ENCODE measurements at places on chromosomes 5 and 9.

DNA sequence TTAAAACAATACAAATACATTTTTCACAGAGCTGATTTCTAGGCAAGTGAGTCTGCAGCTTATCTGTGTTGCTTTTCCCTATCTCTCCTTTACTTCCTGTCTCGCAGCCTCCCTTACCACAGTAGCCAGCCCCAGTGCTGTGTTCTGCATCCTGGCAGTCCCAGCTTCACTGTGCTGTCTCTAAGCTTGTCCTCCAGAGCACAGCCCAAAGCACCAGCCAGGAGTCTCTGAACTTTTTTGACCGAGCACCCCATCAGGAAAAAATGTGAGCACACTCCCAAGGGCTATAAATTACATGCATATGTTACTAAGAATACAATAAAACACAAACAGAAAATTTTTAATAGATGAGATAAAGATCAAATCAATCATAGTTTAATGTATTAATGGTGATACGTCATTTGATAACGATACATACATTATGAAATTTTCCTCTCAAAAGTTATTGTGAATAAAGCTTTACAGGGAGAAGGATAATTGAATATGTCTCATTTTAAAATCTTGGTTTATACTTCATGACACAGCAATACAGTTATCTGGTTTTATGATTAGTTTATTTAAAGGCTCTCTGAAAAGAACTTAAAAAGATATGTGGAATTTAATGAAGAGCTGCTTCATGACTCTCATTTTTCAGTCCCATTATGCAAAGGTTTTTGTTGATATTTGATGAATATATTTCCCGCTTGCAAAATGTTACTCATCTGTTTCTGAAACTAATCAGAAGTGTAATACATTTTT is 7.3 kb upstream of the RHOBTB3 start:
- peak; percentile 61 for DNase-seq

GRCh38 chr5:118883362-118883761 is 105.0 kb downstream of the DTWD2 start:
- DNase-seq: no peak

DNA sequence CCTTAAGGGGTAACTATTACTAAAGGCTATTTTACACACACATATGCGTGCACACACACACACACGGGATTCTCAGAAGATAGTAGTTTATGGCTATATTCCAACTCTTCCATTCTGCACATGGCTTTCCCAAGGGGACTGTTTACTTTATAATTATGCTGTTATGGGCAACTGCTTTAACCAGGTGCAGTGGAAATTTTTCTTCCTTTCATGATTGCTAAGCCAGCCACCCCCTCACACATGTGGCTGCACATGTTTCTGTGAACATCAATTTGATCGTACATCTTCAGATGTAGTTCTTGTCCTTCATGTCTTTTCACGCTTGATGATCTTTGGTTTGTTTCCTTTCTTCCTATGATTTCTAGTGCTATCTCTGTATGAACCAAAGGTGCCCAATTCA is 37.0 kb downstream of the MRPS30 start:
- no peak for DNase-seq

GRCh38 chr5:161481922-161482321 is 64.6 kb downstream of the GABRB2 start:
- no peak for DNase-seq

GRCh38 chr9:123724211-123724796 is 205.6 kb downstream of the DENND1A start:
- peak; percentile 26 for DNase-seq

GRCh38 chr9:117092582-117092981 is 322.3 kb downstream of the ASTN2 start:
- no peak for DNase-seq

- DNase-seq: no peak
Measured at GRCh38 chr9:8157683-8158324, 358.2 kb upstream of the DMAC1 start.

DNA sequence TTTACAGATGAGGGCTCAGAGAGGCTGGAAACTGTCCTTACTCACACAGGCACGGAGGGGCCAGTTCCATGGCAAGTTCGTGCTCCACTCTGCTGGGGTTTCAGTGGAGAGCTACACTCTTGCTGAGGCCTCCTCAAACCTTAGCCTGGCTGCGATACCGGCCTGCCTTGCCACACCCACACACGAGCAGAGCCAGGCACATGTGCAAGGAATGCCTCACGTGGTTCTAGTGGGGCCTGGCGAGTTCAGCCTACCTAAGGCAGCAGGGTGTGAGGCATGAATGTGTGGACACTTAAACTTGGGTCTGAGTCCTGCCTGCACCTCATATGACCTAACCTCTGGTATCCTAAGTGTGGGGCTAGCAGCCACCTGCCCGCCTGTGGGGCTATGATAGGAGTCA is 21.5 kb upstream of the PRDM12 start:
- DNase-seq: no peak

DNA sequence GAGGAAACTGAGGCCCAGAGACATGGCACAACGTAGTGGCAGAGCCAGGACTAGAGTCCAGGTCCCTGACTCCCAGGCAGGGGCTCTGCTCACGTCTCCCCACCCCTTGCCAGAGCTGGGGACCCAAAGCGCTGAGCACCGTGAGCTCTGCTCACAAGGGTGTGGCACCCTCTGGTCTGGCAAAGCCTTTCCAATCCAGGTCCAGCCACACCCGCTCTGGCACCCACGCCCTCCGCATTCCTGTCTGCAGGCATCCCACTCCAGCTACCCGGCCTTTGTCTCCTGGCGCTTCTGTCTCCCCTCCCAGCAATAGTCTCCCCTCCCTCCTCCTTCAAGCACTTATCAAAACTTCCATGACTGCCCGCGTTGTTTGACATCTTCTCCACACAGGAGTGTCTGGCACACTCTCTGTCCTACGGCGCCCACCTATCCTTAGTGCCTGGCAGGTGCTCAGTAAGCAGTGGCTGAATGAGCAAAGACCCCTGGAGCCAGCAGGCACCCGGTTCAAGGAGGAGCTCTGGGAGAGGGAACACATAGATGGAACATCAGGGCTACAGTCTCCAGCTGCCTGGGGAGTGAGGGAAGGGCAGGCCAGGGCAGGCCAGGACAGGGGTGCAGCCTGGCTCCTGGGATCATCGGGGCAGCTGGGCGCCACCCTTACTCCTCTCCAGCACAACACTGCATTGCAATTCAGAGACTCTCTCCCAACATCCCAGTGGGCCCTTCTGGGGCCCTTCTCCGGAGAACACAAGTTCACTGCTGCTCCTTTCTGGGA is 12.0 kb downstream of the HIGD2A start:
- DNase-seq: no peak

- no peak for DNase-seq
Measured at GRCh38 chr9:89720696-89721175, 115.9 kb downstream of the GADD45G start.

DNA sequence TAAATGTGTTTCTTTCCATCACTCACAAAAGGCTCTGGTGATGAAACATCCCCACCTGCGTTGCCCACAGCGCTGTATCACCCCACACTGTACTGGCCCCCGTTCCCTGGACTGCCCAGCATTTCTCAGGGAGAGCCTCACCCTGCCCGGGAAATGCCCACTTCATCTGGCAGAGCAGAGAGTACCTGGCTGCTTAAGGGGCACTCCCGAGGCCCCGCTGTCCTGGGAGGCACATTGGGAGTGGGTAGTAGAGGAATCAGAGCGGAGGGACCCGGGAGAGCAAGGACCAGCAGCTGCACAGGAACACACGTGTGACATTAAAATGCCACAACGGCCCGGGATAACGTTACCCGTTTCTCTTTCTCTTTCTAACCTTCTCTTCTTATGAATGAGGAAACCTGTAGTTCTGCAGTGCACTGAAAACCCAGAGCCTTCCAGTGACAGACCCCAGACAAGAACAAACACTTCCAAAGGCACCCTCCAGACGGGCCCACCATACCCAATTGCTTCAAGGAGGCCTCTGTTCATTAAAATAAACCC is 110.0 kb downstream of the ROR2 start:
- DNase-seq: no peak

DNA sequence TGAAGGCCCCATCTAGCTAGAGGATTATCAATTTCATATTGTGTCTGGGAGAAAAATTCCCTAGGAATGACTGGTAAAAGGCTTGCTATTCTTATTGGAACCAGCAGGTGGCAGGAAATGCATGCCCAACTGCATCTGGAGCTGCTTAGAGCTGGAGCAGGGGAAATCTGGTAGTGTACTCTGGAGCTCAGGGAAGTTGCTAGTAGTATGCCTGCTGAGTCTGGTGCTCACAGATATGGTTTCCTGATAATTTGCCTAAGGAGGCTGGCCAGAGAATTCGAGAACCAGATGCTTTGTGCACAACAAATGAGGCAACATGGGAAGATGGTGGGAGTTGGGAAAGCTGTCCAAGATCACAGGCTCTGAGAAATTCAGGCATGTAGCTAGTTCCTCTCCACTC is 53.7 kb downstream of the G3BP1 start:
- DNase-seq: peak; percentile 48

DNA sequence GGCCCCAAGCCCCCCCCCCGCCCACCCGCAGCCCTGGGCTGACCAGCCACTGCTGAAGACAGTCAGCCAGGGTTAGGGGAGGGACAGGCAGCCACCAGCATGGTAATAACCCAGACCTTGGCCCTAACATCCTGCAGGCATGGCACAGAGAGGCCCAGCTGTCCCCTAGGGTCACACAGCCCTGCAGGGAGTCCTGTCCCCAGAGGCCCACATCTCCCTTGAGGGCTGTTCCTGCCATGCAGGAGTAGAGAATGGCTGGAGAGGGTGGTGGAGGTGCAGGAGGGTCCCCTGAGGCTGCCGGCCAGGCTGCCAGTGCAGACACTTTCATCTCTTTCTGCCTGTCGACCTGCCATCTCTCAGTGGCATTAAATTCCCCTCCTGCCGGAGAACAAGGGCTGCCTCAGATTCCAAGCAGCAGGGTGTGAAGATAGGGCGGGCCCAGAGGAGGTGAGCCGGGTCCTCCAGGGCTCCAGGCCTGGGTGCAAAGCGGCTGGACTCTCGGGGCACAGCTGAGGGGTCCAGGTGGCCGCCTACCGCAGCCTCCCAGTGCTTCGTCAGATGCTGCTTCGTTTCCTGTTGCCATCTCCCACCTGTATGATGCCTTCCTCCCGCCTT is 40.0 kb downstream of the CXXC5 start:
- DNase-seq: no peak

- no peak for DNase-seq
Measured at GRCh38 chr5:111810112-111810511, 53.1 kb upstream of the NREP start.

DNA sequence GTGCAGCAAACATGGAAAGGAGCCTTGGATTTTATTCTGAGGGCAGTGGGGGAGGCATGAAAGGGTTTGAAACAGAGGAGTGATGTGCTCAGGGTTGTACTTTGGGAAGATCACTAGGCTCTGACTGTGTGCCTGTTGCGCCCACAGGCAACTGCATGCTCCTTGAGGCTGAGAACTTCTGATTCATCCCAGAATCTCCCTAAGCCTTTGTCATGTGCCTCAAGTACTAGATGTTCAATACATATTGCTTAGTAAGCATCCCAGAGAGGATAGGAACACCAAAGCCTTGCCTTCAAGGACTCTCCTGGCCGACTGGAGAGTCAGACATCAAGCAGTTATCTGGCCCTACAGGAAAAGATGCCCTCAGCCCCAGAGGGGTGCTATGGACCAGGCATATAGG is 54.1 kb downstream of the ARHGEF37 start:
- no peak for DNase-seq

DNA sequence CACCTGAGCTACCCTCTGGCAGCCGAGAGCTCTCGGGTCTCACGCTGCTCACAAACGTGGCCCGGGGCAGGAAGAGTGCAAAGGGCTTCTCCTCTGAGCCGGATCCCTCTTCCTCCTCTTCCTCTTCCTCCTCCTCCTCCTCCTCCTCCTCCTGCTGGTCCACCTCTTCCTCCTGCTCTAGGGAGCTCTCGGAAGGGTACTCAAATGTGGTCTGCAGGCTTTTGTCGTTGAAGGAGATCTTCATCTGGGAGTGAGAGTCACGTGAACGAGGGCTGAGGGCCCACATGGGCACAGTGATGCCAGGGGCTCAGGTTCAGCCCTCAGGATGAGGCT is 3.9 kb downstream of the SSNA1 start:
- DNase-seq: no peak

- DNase-seq: peak; percentile 51
Measured at GRCh38 chr9:36039696-36040095, 3.0 kb downstream of the RECK start.

DNA sequence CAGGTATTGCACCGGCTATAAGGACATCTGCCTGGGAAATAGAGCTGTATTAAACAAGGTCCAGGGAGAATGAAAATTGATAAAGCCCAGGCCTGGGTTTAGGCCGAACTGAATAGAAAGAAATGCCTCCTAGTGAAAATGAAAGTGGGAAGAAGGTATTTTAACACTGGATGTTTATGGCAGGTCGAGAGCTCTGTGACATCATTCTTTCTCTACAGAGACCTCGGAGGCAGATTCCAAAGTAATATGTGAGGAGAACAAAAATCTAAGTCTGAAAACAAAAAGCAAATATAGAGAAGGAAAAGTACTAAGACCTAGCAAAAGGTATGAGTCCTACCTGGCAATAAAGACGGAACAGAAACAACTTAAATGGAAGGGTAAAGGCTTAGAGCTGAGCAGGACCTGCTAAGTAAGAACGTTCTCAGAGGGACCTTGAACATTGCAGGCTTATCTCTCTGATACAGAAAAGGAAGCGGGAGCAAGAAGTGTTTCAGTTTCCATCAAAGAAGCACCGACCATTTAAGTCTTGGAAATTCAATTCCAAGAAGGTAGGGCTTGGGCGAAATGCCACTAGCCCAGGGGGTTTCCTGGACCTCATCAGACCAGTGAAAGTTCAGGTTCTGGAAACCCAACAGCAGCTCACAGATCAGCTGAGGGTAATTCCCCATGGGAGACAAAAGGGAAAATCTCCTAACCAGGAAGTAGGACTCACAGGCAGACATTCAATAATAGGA is 80.0 kb downstream of the SUSD1 start:
- no peak for DNase-seq

GRCh38 chr5:111972080-111972479 is 215.1 kb upstream of the NREP start:
- DNase-seq: no peak

- DNase-seq: no peak
Measured at GRCh38 chr5:175711031-175711430, 53.2 kb downstream of the HRH2 start.

DNA sequence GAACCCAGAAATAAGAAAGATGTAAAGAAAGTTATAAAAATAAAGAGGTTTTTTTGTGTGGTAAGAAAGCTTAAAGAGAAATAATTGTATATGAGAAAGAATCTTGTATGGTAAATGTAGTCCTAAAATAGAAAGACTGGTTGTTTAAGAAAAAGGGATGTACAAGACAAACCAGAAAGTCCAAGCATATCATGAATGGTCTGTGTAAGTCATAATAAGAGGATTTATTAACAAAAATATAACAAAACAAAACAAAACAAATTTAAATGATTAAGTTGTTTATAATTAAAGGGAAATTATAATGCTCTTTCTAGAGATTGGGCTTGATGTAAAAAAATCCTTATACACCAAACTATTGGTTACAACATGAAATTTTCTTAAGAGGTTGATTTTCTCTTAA is 590.4 kb upstream of the PTGER4 start:
- DNase-seq: no peak

GRCh38 chr5:152349683-152350526 is 55.2 kb downstream of the NMUR2 start:
- peak; percentile 18 for DNase-seq

- DNase-seq: no peak
Measured at GRCh38 chr5:107415762-107416161, 255.0 kb downstream of the EFNA5 start.
